ENCODE measurements at places on chromosomes 3 and 15.

GRCh38 chr3:148077318-148077923, 620.3 kb upstream of the AGTR1 start:
- DNase-seq: no peak

GRCh38 chr3:141164852-141165251, 66.8 kb upstream of the PXYLP1 start:
- no peak for DNase-seq

- no peak for DNase-seq
Measured at GRCh38 chr3:171306631-171307030, 153.6 kb downstream of the TNIK start.

DNA sequence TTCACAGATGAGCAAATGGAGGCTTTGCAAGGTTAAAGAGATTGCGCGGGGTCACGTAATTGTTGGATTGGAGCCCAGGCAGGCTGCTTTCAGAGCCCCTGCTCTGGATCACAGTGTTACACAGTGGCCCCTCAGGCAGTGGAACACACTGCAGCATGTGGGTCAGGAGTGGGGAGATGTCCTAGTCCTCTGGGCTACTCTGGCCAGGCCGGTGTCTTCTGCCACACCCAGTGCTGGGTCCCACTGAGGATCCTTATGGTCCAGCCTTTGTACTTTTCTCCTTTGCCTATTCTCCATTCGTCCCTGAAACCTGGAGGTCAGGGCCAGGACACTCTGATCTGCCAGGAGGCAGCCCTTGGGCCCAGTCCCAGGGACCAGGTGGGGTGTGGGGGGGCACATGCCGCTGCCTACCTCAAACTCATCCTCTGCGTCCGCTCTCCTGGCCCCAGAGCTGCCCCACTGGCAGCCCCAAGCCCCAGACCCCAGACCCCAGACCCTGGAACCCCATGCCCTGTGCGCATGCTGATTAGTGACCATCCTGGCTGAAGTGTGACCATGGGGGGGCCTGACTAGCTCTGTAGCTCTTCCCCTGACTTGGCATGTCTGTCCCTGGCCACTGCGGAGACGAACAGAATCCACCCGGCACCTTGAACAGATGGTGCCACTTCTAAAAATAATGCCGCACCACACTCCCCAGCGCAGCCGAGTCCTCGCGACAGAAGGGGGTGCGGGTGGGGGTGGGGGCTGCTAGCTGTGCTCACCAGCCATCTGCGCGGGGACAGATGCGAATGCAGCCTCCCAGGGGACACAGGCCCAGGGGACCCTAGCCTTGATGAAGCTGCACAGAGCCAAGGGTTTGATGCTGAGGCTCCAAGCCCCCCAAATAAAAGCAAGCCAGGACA, 41.6 kb downstream of the ATP2B2 start:
- no peak for DNase-seq

- no peak for DNase-seq
Measured at GRCh38 chr3:110711851-110712516, 359.6 kb upstream of the NECTIN3 start.

- DNase-seq: no peak
Measured at GRCh38 chr15:81225161-81225671, 28.5 kb downstream of the IL16 start.

DNA sequence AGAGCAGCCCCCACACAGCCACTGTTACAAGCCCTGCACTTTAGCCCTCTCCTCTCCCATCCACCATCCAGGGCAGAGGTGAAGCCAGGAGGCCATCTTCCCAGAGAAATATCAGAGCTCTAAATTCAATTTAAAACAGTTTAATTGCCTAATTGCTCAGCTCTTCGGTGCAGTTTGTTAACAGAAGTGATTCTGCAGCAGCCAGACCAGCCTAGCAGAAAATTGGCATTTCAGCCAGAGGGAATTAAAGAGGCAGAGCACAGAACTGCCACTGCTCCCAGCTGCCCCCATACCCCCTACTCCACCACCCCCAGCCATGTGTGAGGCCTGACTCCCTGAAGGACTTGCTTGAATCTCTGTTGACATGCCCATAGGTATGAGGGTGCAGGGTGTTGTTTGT, 38.5 kb downstream of the TPRA1 start:
- no peak for DNase-seq

DNA sequence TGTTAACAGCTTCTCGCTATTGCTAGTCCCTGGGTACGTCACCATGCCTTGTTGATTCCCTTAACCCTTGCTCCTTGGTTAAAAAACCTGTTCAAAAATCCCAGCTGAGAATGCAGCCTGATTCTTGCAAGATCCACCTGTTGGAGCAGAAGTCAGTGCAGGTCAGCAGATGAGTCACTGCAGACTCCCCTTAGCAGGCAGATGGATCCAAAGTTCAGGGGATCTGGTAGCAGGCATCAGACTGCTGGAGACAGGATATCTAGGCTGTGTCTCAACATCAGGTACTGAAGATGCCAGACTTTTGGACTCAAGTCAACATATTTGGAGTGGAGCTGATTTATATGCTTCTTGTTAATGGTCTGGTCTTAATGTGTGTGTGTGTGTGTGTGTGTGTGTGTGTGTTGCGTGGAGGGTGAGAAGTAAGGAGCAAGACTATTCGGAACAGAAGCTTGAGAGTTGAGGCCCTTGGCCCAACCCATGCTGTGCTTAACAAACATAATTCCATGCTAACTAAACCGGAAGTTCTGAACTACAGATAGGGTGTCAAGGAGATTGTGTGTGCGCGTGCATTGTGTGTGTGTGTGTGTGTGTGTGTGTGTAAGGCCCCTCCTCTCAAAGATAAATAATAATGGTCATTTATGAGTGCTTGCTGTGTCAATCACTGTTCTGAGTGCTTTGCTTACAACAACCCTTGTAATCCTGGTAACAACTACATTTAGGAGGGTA, 1.0 kb upstream of the C3orf52 start:
- no peak for DNase-seq

DNA sequence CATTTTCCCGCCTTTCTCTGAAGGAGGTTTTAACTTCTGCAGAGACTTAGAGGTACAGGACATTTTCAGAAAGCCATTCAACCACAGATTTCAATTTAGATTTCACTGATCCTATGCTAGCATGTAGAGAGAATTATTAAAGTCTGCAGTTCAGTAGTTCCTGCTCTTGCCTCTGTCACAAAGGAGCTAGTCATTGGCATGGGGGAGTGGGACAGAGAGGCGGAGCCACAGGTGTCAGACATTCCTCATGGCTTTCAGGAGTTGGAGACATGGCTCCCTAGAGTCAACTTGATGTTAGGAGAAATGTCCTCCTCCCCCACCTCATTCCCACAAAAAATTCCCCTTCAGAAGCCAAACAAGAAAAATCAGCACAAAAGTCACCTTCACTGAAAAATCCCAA, 66.0 kb upstream of the SIAH2 start:
- DNase-seq: no peak

DNA sequence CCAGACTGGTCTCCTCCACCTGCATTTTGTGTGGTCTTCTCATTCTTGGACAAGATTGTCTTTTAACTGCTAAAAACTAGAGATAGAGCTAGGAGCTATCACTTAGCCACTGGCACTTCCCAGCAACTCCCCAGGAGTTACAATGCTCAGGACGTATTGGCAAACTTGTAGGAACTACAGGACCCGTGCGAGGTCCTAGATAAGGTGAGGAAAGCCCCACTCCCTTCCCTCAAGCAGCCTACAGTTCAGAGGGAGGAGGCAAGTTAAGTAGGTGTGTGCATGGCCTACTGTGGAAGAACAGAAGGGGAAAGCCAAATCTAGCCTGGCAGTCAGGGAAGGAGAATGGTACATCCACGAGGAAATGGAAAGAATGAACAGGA, 504.7 kb upstream of the PROK2 start:
- DNase-seq: no peak

GRCh38 chr3:123298903-123299302, 97.2 kb downstream of the SEC22A start:
- DNase-seq: no peak

DNA sequence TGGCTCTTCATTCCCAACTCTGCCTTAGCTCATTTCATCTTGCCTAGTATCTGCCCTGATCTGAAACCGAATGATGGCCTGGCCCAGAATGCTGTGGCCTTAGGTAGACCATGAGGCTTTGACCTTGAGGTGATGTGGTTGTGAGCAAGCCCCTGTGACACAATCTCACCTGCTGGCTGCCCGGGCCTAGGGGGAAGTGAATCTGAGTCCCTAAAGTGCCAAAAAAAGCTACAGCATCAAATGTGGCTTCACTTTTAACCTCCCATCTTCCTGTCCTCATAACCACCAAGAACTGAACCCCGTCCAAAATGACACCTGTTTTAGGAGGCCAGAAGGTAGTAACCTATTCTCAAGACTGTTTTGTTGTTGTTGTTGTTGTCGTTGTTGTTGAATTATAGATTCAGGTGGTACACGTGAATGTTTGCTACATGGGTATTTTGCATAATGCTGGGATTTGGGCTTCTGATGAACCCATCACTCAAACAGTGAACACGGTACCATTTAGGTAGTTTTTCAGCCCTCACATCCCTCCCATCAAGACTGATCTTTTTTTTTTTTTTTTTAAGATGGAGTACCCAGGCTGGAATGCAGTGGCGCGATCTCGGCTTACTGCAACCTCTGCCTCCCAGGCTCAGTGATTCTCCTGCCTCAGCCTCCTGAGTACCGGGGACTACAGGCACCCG, 54.6 kb downstream of the MCCC1 start:
- DNase-seq: no peak

GRCh38 chr15:81783586-81783985, 262.2 kb downstream of the MEX3B start:
- no peak for DNase-seq

DNA sequence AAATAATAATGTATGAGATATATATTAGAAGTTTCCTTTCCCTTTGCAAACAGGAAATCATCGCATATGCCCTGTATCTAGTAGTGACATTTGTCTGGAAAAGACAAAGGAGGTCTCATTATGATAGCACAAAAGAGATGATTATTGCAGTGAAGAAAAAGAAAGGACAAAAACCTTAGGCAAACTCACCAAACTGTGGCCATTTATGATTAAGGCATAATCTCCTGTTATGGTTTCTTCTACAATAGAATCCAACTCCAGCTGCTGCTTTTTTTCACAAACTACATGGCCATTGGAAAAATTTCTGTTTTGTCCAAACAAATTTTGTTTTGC, 218.2 kb downstream of the ATP8B4 start:
- no peak for DNase-seq

DNA sequence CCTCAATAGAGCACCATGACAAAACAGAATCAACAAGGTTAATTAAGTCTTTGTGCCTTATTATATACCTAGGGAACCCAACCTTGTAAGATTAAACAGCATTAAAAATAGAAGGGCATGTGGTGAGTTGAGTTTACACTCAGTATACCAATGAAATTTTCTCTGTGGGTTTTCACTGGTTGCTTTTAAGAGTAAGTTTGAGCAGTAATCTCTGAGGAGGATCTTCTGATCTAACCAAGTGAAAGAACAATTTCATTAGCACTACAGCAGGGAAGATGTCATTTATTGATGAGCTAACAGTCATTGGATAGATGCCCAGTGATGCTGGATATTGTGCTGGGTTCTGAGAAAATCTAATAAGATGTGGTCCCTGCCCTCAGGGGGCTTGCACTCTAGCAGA, 26.9 kb upstream of the AKAP13 start:
- no peak for DNase-seq

GRCh38 chr3:126649556-126650092, 5.3 kb downstream of the TXNRD3 start:
- no peak for DNase-seq

GRCh38 chr3:133477487-133477886, 77.6 kb downstream of the BFSP2 start:
- no peak for DNase-seq

GRCh38 chr3:126482503-126483255, 7.0 kb upstream of the ZXDC start:
- no peak for DNase-seq

GRCh38 chr3:175836617-175837016, 977.5 kb downstream of the NAALADL2 start:
- no peak for DNase-seq

Measured in nephron progenitor cell (in vitro differentiated cells).